Activated CD8-positive, alpha-beta memory T cell treated with anti-CD3 and anti-CD28 coated beads for 48 hours (primary cell): ENCODE measurements at places on chromosomes 12 and 14.
A peak's percentile ranks its signal among the peaks of the same experiment; 100 is the strongest.

DNA sequence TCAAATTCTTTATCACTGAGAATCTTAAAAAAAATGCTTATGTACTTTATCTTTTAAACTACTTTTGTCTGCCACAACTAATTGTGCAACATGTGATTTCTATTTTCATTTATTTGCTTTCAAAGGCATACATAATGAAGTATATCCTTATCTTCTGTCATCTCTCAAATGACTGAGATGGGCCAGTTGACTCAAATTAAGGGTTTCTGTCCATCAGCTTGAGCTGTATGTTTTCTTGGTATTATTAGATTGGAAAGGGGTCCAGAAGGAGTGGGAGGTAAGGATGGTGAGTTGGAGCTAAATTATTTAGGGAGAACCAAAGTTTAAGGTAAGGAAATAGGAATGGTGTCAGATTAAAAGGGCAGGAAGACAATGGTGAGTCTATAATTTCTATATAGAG, 408.4 kb upstream of the SEL1L start:
- DNase-seq, result no peak

GRCh38 chr12:25020621-25021243, 71.8 kb upstream of the BCAT1 start:
- DNase-seq, result no peak

DNA sequence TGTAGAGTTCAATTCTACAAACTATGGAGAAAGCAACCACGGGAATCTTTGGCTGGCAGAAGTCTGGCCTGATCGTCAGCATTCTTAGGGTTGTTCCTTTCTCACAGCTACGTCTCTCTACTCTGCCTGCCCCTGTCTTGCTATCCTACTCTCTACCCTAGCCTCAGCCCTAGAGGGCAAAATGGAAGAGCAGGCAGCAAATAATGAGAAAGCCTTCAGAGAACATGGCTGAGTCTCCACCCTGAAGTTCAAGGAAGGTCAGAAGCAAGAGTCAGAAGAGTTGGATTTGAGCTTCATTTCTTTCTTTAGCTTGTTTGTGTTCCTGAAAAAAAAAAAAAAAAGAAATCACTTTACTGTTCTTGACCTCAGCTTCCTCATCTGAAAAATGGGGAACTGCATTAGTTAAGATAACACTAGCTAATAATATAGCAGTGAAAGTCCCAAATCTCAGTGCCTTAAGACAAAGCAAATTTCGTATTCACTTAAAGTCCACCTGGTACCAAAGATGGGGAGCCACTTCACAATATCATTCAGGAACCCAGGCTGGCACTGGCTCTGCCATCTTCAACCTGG, 50.2 kb upstream of the CCND2 start:
- no peak for DNase-seq

- DNase-seq, result no peak
Observed at GRCh38 chr14:68632054-68632895, 160.6 kb downstream of the ZFP36L1 start.

- no peak for DNase-seq
Observed at GRCh38 chr12:130706311-130706710, 9.8 kb downstream of the RIMBP2 start.

GRCh38 chr12:64895526-64895925, 71.1 kb downstream of the TBC1D30 start:
- no peak for DNase-seq

GRCh38 chr14:71523630-71524319, 408.5 kb upstream of the RGS6 start:
- DNase-seq, result no peak

- DNase-seq, result no peak
Observed at GRCh38 chr12:94670898-94671297, 20.5 kb upstream of the TMCC3 start.

- no peak for DNase-seq
Observed at GRCh38 chr14:81989211-81989610, 455.6 kb upstream of the SEL1L start.

- DNase-seq, result no peak
Observed at GRCh38 chr12:77064896-77065360, 441 bp downstream of the E2F7 start.

DNA sequence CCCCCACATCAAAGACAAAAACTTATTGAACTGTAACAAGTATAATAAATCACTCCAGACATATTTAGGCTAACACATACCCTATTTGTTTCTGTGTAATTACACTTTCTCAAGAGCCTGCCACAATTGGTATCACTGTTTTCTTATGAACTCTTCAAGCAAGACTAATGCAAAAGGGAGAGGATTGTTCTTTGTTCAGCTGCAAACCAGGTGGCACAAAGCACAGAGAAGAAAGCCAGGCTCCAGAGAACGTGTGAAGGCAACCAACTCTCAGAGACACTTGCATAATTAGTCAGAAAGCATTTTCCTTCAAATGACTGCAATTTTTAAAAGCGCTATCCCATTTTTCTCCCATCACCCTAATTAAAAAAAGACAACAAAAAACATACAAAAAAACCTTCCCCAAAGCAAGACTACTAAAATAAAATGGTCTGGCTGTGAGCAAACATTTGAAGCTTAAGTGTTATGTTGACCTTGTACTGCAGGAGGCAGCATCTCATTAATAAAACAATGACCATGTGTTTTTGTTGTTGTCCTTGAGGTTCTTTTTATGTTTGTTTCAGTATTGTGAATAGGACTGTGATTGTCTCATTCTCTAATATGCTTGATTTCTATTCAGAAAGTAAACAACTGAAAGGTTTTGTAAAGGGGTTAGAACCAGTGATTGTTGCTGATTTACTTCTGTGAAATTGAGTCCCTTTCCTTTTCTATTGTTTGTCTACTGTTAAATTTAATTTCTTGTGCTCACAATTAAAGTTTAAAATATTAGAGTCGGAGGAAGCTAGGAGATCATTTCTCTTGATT, 452.7 kb upstream of the PDE3A start:
- DNase-seq, result no peak

DNA sequence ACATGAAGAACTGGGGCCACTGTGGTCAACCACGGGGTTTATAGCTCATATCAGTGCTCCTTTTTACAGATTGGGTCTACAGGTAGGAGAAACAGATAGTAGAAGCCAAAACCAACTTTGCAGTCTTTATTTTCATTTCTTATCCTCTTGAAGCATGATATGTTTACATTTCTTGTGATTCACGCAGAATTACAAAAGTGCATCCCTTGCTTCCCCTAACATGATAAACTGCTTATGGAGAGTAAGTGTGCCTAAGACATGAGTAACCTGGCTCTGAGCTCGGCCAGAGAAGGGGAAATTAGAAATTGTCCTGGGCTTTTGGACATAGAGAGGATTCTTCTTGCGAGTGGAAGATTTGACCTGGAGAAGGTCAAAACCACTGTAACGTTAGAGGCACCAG, 18.4 kb downstream of the PWP1 start:
- no peak for DNase-seq

GRCh38 chr14:45716572-45716971, 463.6 kb upstream of the MIS18BP1 start:
- DNase-seq, result no peak

- DNase-seq, result no peak
Observed at GRCh38 chr12:117878605-117879004, 90.2 kb downstream of the KSR2 start.

DNA sequence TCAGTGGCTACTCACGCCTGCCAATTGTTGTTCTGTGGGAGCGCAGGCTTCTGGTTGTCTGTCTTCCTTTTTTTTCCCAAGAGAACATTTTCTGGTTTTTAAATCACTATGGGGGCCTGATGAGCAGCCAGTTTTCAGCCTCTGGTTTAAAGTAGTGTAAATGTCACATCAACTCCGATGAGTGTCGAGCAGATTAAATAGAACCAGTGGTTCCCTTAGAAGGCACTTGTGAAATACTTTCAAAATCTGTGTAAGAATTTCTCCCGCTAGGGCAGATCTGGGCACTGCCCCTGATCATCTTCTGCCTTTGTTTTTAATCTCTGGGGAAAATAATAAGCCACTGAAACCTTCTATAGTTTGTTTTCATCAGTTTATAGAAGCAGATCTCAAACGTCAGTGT, 130.4 kb downstream of the PRIMA1 start:
- DNase-seq, result no peak

- DNase-seq, result no peak
Observed at GRCh38 chr14:55957950-55958349, 160.3 kb upstream of the PELI2 start.

GRCh38 chr14:58801086-58801485, 163.3 kb downstream of the DACT1 start:
- no peak for DNase-seq

DNA sequence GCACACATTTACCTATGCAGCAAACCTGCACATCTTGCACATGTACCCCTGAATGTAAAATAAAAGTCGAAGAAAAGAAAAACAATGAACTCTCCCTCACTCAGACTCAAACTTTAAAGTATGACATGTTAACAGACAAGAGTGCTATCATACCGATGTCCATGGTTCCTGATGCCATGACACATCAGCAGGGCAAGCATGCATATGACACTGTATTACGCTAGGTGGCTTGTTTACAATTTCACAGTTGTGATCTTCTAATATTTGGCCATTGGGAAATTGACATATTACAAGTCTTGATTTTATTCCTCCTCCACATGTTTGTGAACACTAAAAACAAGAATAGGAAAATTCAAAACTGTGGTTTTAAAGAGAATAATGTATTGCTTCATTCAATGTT, 126.6 kb downstream of the ADAMTS20 start:
- no peak for DNase-seq

GRCh38 chr12:49233842-49234526, 30.9 kb upstream of the TUBA1C start:
- DNase-seq, result no peak

DNA sequence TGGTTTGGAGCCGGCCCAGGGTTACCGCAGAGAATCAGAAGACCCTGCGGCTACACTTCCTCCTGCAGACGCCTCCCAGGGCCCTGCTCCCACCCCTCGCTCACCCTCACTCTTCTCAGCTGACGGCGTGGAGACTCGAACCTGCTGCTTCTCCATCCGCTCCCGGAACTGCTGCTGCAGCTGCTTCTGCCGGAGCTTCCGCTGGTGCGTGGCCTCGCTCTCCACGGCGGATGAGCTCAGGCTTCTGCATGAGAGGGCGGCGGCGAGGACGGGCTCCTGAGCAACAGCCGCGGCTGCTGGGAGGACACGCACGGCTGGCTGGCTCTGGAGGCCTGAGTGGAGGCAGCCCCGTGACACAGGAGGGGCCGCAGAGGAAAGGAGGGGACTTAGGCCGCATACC, 33.3 kb downstream of the RAD52 start:
- no peak for DNase-seq

GRCh38 chr14:93430315-93431035, at the start of gene UNC79:
Gene UNC79, plus strand, starts transcription at chr14:93430939. Its CDS starts 91 bp downstream, at chr14:93431030.
- no peak for DNase-seq

- no peak for DNase-seq
Observed at GRCh38 chr12:30105505-30105904, 321.8 kb upstream of the TMTC1 start.

GRCh38 chr14:33679461-33680225, 271.2 kb downstream of the EGLN3 start:
- DNase-seq, result no peak

GRCh38 chr12:67727702-67728666, 79.4 kb downstream of the DYRK2 start:
- no peak for DNase-seq

GRCh38 chr12:121797937-121798786, 4.7 kb upstream of the RHOF start:
- DNase-seq, result no peak

- no peak for DNase-seq
Observed at GRCh38 chr12:51265024-51265423, 5.2 kb downstream of the SMAGP start.

GRCh38 chr12:57929092-57929830, 12.1 kb upstream of the ATP23 start:
- DNase-seq, result no peak

DNA sequence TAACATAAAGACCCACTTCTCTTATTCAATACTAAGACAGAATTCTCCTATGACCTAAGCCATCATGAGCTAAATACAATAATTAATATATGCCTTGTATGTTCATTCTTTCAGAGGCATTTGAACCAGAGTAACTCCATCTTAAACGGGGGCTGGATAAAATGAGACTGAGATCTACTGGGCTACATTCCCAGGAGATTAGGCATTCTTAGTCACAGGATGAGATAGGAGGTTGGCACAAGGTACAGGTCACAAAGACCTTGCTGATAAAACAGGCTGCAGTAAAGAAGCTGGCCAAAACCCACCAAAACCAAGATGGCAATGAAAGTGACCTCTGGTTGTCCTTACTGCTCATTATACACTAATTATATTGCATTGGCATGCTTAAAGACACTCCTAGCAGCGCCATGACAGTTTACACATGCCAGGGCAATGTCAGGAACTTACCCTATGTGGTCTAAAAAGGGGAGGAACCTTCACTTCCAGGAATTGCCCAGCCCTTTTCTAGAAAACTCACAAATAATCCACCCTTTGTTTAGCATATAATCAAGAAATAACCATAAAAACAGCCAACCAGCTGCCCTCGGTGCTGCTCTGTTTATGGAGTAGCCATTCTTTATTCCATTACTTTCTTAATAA, 260.7 kb downstream of the SSPN start:
- DNase-seq, result no peak

GRCh38 chr14:104297313-104297704, 158.9 kb downstream of the KIF26A start:
- DNase-seq, result no peak

GRCh38 chr14:30291216-30291615, 267.7 kb upstream of the G2E3 start:
- no peak for DNase-seq

DNA sequence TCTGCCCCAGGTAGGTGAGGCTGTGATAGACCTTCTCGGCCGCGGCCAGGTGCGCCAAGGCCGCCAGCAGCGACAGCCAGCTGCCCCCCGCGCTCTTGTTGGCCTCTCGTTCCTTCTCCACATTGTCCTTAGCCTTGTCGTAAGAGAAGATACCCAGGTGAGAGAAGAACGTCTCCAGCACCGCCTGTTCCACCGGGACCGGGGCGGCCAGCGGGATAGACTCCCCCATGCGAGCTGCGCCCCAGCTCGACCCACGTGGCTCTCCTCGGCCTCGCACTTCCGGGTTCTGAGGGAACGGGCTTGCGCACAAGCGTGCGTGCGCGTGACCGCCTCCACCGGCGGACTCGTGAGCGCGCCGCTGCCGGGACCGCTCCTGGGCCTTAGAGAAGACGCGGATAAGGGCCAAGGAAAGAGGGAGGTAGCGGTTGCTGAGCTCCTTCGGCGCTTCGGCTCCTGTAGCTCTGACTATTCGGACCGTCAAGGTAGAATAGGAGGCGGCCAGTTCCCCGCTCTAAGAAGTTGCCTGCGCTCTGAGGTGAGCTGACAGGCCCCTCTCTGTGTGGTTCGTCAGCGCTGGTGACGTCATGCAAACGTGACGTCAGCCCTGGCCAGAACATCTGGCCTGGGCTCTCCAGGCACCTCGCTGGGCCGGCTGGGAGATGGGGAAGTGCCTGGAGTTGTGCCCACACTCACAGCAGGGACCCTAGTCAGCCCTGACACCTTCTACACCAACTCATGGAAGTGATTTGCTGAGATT, at the start of gene KICS2:
KICS2 (minus strand) TSS at position 288 of the 757 bp plus-strand sequence; CDS start at position 229, 59 bp downstream.
- peak; percentile 71 for DNase-seq

GRCh38 chr12:81222846-81223592, 145.1 kb downstream of the ACSS3 start:
- DNase-seq, result no peak
